ENCODE measurements at places on chromosomes 4 and X.

DNA sequence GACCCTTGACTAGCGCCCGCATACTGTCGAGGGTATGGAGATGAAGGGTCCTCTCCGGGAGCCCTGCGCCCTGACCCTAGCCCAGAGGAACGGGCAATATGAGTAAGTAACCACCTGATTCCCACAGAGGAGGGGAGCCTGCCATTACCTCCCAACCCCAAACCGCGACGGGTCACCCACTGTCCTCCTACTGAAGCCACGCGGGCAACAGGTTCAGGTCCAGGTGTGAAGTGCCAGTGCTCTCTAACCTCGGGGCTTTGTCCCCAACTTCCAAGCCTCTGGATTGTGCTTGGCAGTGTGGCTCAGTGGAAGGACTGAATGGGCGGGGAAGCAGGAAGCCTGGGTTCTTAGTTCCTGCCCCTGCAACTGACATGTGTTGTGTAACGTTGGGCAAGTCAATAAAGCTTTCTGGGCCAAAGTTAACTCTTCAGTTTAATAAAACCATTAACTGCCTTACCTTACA lies 694 bp downstream of the OCRL start:
- DNase-seq, result no peak

DNA sequence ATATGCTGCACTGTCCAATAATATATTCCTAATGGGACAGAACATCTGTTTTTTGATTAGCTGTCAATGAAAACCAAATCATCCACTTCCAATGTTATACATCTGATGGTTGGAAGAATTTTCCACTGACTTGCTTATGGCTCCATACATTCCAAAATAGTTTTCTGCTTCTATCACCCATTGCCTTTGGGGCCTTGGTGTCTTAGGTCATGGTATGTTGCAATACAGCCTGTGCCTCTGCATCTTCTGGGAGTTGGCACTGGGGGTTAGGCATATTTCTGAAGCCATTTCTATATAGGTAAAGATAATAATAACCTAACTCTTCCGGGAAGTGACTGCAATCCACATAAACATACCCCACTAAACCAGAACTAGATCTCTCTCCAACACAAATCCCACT lies 53.2 kb upstream of the NR3C2 start:
- no peak for DNase-seq

- DNase-seq, result no peak
Observed at GRCh38 chr4:128031756-128032384, 29.2 kb upstream of the LARP1B start.

- no peak for DNase-seq
Observed at GRCh38 chrX:10971759-10972158, 139.4 kb upstream of the HCCS start.

GRCh38 chr4:176319704-176320339 lies at the start of gene SPCS3:
TSS of gene SPCS3 (plus strand) at chr4:176319966. CDS start at chr4:176320077, 111 bp downstream.
- peak; percentile 48 for DNase-seq

GRCh38 chr4:183249854-183250253 lies 70.2 kb downstream of the CLDN22 start:
- no peak for DNase-seq

DNA sequence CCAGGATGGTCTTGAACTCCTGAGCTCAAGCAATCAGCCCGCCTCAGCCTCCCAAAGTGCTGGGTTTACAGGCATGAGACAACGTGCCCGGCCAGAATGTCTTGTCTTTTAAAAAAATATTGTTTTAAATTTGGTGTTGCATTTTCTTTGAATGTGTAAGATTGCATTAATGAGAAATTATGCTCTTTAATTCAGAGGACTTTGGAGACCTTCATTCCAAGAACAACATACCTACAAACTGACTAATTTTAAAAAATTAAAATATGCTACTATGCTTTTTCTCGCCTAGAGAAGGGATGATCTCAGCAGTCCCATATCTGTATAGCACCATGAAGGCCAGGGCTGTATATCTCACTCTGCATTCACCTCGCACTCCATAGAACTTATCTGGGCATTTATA lies 204.3 kb upstream of the SLC7A11 start:
- no peak for DNase-seq

DNA sequence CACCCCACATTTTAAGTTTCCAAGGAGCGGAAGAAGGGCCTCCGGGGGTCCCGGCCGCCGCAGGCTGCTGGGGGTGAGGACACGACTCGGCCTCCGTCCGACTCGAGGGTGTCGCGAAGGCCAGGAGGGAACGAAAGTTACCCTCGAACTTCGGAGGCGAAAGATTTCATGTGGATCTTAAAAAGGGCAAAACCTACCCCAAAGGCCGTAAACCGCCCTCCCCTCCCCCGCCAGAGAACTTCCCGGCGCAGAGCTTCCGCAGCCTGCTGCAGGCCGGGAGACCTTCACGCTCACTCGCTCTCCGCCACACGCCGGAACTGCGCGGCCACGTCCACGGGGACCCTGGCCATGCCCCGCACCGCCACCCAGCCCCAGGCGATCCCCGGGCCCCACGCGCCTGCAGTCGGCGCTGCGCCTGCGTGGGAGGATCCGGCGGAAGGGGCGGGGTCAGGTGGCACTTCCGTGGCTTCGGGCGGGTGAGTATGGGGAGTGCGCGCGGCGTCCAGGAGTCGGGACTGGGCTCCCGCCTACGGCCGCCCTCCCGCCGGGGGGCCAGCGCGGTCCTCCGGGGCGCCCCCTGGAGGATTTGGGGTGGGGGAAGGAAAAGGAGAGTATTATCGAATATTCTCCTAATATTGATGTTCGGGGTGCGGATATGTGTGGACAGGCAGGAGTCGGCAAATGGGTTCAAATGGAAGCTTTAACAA lies at the start of gene MMAA:
MMAA (plus strand) TSS at position 454 of the 707 bp plus-strand sequence. CDS start 19,755 bp downstream, outside the sequence.
- DNase-seq, result peak; percentile 32

DNA sequence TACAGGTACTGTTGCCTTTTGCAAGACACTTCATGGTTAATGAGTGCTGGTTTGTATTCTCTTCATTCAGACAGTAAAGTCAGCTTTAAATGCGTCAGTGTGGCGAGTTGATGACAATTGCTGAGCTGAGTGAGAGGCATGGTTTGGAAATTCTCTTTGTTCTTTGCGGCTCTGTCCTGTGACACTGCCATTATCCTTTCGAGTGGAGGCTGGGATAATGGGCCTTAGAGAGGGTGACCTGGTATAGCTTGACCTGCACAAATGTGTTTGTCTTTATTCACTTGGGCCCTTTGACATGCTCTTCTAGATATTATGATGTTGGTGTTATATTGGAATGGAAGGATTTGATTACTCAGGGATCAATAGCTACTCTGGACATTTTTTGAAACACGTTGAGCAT lies 208.5 kb upstream of the FAT1 start:
- no peak for DNase-seq

- no peak for DNase-seq
Observed at GRCh38 chrX:41720125-41720779, 3.7 kb upstream of the GPR82 start.

DNA sequence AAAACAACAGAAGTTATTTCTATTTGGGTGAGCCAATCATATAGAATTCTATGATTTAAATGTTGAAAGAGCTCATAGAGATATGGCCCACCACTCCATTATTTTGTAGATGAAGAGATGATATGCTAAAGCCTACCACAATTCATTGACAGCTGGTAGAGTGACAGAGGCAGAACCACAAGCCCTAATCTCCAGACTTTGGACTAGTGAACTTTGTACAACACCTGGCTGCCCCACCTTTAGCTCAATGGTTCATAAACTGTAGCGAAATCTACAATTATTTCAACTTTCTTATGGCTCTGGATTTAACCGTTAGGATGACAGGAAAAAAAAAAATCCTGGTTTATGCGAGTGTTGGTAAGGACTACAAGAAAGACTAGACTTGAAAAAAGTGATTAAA lies 50.9 kb downstream of the PRKG2 start:
- no peak for DNase-seq

DNA sequence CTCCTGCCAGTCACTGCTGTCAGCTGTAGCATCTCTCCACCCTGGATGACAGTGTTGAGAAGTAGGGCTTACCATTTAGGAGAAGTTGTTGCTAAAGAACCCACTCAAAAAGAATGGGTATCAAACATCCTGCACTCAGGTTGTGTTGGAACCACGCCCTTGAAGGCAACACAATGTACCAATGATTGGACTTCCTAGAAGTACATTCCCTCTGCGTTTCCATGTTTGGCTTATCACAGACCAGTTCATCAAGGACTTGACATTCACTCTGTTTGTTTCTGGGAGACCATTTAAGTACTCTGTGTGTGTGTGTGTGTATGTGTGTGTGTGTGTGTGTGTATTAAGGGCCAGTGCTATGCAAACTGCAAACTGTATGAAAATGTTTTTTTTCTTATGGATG lies 200.6 kb upstream of the GATB start:
- no peak for DNase-seq

DNA sequence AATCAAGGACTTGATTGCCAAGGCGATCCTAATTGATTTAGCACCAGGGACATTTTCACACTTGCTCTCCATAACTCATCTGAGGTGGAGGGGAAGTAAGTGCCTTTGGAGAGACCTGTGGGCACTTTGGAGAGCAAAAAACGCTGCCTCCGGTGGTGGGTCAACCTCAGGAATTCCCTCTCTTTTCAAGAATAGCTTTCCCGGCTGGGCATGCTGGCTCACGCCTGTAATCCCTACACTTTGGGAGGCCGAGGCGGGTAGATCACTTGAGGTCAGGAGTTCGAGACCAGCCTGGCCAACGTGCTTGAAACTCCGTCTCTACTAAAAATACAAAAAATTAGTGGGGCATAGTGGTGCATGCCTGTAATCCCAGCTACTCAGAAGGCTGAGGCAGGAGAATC lies 49.2 kb downstream of the PRPS1 start:
- DNase-seq, result no peak

DNA sequence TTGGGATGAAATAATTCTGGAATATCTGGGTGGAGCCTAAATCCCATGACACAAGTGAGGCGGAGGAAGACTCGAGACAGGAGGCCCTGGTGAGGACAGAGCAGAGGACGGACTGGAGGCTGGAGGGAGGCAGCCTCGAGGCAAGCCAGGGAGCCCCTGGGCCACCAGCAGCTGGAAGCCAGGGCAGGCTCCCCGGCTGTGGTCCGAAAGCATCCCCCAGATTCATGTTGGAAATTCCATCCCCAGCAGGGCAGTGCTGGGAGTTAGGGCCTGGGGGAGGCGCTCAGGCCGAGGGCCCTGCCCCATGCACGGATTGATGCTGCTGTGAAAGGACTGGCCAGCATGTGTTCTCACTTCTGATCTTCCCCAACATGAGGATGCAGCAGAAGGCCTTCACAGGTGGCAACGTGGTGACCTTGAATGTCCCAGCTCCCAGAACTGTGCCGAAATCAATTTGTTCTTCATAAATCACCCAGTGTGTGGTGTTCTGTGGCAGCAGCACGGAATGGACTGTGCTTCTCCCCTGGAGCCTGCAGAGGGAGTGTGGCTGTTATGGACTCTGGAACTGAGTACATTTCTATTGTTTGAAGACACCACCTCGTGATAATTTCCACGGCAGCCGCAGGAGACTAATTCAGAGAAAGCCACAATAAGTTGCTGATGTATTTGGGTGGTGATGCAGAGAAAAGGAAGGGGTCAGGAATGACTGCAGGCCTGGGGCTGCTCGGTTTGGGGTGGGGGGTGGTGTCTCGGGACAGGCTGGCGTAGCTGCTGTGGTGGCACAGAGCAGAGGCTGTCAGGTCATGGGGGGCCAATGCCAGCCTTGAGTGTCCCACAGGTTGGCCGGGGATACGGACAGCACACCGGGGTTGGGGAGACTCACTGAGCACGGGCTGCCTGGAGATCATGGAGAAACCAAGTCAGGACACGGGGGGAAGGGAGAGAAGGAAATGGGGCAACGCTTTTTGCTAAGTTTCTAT lies 56.9 kb downstream of the PCGF3 start:
- DNase-seq, result no peak

DNA sequence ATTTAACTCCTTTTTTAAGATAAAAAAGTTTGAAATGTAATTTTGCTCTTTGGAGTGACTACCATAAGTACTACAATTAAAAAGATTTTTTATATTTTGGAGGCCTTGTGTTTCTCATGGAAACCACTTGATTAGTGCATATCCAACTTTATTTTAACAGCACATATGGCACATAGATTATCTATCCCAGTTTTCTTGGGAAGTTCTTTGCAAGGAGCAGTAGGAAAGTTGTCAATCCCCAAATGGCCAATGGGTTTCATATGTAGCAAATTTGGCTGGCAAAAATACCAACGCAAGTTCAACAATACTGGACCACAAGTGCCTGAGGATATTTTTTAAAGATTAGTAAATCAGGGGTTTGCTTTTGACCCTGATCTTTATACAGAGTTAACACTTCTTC lies 15.4 kb upstream of the ANTXR2 start:
- no peak for DNase-seq

GRCh38 chr4:186724864-186725468 lies 1.3 kb upstream of the FAT1 start:
- no peak for DNase-seq
